ENCODE measurements at places on chromosomes 16 and 17. TPM values are rescaled to one million over a fixed set of nuclear protein-coding genes. Genes with fewer than 3 reads are reported as not detected.

CACNA1G gene
- 0.41 TPM for total RNA-seq

PIK3R6 gene
- total RNA-seq: 0.16 TPM

NPIPB5 gene
- total RNA-seq: 127 TPM

BRCA1 gene
- 44.6 TPM for total RNA-seq

CNTNAP1 gene
- 41.5 TPM for total RNA-seq

HS3ST3B1 gene
- total RNA-seq: 2.3 TPM

SOCS1 gene
- 5.6 TPM for total RNA-seq

CLDN9 gene
- total RNA-seq: not detected

CDH8 gene
- not detected for total RNA-seq

NR1D1 gene
- 6.5 TPM for total RNA-seq

MPP3 gene
- total RNA-seq: 5.7 TPM

ASGR2 gene
- total RNA-seq: not detected

SENP3 gene
- total RNA-seq: 60.4 TPM

TADA2A gene
- 16.3 TPM for total RNA-seq

SLFN11 gene
- total RNA-seq: 99.2 TPM

CYBA gene
- total RNA-seq: 41.5 TPM

GALR2 gene
- total RNA-seq: not detected

G6PC1 gene
- not detected for total RNA-seq

IRX3 gene
- 1.8 TPM for total RNA-seq

CD300LB gene
- total RNA-seq: not detected

CDH11 gene
- total RNA-seq: 397 TPM

CPHXL2 gene
- total RNA-seq: not detected

PPM1E gene
- total RNA-seq: 0.41 TPM

ASGR1 gene
- total RNA-seq: 2.8 TPM

POLG2 gene
- total RNA-seq: 8.2 TPM

CCL16 gene
- not detected for total RNA-seq

PRSS33 gene
- not detected for total RNA-seq

PSME3IP1 gene
- total RNA-seq: 71.5 TPM

DNAI2 gene
- total RNA-seq: not detected

All from fibroblast of the aortic adventitia (primary cell).